GM12878 (cell line): ENCODE measurements at places on chromosomes 4 and X.
A peak's percentile ranks its signal among the peaks of the same experiment; 100 is the strongest.

DNA sequence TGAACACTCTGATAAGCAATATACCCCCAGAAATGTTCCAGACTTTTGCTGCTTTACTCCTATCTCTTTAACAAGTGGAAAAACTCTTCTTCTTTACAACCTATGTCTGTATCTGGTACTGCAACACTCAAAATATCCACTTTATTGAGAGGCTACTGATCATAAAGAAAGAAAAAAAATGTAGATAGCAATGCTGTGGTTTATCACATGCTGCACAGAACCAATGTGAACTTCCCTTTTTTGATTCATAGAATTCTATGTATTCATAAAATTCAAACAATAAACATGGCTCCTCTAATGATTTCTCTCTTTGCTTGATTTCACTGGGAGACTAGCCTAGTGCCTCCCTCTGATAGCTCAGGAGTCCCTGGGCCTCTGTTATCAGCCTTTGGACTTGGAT lies 223.5 kb downstream of the ZNF674 start:
- no peak for DNase-seq

DNA sequence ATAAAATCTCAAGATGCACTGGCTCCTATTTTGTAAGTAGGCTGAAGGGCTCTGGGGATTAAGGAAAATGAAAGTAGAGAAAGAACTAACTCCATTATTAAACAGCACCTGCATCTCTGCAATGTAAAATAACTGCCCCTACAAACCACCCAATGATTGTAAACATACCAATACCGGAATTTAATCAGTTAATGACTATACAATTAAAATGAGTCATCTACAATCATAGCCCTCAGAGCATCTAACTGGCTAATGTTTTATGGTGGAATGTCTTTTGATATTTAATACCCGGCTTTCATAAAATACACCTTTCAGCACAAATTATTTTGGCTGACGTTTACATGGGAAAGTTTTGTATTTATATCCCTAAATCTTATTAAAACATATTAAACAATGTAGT lies 142.3 kb downstream of the PAPSS1 start:
- DNase-seq, result no peak

GRCh38 chr4:150624055-150624454 lies 42.1 kb downstream of the MAB21L2 start:
- DNase-seq, result no peak

DNA sequence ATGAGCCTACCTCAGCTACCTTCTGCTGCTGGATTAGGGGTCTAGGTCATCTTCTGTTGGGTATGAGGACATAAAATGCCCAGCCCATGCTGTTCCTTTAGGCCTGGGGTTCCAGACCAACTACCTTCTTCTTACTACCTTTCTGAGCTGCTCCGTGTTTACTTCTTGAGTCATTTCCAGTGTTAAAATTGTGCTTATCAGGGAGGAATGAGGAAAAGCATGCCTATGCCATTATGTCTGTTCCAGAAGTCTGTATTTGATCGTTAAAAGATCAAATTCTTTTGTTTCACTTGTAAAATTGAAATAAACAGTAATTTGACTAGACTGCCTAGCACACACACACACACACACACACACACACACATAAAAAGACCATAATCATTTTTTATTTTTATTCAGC lies 1912.7 kb upstream of the TENM3 start:
- no peak for DNase-seq

- no peak for DNase-seq
Measured at GRCh38 chrX:12309744-12310076, 171.4 kb downstream of the FRMPD4 start.

GRCh38 chr4:80172203-80172602 lies 25.1 kb upstream of the PRDM8 start:
- no peak for DNase-seq

DNA sequence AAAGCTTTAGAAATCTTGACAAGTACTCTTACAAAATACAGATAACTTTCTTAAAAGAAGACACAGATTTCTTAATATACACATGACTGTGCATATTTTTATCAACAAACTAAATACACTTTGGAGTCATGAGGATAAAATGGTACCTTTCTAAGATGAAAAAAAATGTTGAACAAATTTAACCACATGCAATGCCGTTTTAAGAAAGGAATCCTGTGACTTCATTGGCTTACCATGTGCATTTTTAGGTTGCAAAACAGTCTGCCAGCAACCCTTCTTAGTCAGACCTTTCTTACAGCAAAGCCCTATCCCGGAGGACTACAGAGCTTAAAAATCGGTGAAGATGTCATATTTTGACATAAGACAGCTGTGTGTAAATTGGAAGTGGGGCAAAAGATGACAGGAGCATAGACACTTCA lies 51.7 kb downstream of the GASK1B start:
- no peak for DNase-seq

DNA sequence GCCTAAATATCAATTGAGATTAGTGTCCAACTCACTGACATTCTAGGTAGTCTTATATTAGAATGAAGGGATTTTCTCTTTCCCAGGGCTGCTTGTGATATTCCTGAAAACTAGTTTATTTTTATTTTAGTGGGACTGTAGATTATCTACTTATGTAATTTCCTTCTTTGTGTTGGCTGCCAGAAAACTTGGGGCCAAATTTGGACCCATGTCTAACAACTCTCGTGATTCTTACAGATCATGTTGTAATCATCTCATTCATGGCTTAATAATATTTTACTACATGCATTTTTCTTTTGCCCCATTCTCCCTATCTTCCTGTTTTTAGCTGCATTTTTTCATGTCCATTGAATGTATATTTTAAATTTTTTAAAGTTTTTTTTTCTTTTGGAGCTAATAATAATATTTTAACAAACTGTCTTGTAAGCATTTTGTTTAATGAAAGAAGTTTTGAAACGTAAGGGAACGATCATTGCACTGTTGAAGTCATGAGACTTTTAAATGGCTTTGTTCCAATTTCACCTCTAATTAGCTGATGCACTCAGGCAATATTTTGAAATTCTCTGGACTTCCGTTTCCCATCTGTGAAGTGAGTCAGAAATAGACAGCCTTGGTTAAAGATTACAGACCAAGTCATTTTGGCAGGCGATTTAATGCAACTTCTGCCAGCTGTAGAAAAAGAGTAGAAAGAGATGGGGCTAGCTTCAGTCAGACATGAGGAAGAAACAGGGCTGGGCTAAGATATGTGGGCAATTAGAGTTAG lies 14.3 kb upstream of the TDO2 start:
- DNase-seq, result peak; percentile 58

- DNase-seq, result no peak
Measured at GRCh38 chr4:174423257-174423944, 98.9 kb downstream of the HPGD start.

DNA sequence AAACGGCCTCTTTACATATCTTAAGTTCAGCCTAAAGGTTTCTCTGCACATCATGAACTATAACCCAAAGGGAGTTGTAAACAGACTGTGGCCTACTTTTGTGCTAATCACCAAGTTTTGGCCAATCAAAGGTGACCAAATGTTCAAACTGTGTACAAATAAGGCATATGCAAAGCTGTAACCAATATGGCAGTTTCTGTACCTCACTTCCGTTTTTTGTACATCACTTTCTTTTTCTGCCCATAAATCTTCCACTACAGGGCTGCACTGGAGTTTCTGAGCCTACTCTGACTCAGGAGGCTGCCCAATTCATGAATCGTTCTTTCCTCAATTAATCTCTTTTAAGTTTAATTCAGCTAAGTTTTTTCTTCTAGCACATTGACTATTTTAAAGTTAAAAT lies 318.7 kb downstream of the SLC7A11 start:
- DNase-seq, result no peak

GRCh38 chr4:26176598-26177149 lies 144.1 kb upstream of the RBPJ start:
- DNase-seq, result no peak

DNA sequence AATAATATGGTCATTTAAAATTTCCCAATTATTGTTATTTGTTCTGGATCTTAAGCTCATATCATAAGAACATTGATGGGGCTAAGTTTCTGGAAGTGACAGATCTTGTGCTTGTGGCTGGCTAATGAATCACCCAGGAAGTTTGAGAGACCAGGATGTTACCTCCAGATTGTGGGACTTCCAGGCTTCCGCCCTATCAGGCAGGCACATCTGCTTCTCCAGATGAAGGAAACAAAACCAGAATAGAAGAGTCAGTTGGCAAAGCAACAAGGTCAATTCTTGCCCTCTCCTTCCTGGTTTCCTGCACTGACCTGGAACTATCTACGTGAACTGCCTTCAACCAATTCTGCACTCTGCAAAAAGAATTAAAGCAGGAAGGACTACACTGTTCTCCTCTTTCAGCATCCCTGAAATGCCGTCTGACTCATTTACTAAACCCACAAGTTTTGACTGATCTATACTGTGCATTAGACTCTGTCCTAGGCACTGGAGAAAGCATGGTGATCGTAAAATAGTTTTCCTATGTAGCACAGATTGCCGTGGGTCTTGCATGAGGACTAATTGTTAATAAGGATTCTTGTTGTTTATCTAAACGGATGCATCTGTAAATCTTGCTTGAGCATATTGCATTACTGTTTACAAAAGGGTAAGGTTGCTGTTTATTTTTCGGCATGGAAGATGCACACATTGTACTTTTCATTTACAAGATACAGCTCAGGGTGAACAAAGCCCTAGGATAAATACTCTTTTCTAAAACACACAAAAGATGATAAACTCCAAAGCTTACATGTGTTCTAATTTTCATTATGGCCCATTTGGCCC lies 74.6 kb downstream of the AMELX start:
- no peak for DNase-seq

GRCh38 chrX:147637190-147637589 lies 274.5 kb upstream of the FMR1 start:
- DNase-seq, result no peak

DNA sequence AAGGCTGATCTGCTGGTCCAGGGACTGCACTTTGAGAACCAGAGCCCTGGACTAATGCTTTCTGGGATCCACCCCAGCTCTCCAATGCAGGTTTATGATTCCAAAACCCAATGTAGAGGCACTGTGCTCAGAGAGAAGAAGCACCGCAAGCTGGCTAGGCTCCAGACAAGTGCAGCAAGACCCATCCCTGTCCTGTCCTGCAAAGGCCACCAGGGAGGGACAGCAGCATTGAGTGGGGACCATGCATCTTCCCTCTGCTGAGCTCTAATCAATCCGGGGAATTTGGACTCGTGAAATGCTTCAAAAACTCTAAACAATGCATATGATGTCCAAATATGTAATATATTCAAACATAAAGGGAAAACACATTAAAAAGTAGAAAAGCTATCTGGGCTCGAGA lies 10.8 kb upstream of the NSG1 start:
- no peak for DNase-seq

DNA sequence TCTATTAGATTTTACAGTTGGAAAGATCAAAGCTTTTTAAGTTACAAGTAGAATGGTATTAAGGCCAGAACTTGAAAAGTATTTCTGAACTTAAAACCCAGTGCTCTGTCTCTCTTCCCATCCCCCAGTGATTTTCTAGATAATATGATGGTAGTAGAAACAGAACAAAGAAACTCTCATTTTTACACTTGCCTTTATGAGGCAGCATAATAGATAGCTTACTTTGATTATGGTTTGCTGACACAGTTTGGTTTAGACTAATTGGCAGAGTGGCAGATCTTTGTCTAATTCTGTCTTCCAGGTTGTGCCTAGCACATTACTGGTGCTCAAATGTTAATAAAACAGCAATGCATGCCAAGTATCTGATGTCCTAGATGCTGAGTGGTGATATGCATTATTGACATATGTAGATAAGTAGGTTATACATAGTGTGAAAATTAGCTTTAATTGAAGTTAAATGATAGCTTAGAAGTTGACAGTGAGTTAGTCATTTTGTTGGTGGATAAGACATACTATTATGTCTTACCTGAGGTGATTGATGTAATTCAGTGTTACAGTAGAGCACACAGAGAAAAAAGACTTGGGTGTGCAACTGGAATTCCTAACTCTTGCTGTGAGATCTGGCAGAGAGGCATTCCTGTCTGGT lies 4.3 kb upstream of the RAPGEF2 start:
- no peak for DNase-seq

DNA sequence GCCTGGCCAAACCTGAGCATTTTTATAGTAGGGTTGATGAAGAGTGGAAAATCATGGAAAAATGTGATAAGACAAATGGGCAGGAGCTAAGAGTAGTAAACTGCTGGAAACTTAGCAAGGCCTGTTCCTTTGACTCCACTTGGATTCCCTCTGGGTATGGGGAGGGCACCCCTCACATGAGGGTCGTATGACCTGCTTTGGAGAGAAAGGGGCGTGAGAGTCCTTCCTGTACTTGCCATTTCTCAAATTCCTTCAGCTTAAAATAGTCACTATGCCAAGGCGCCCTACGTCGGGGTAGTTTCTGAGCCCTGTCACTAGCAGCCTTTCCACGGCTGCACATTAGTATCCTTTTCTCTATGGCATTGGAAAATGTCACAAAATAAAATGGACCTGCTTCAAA lies 49.1 kb downstream of the GPRIN3 start:
- no peak for DNase-seq

GRCh38 chr4:16859031-16859430 lies 39.4 kb downstream of the LDB2 start:
- DNase-seq, result no peak

DNA sequence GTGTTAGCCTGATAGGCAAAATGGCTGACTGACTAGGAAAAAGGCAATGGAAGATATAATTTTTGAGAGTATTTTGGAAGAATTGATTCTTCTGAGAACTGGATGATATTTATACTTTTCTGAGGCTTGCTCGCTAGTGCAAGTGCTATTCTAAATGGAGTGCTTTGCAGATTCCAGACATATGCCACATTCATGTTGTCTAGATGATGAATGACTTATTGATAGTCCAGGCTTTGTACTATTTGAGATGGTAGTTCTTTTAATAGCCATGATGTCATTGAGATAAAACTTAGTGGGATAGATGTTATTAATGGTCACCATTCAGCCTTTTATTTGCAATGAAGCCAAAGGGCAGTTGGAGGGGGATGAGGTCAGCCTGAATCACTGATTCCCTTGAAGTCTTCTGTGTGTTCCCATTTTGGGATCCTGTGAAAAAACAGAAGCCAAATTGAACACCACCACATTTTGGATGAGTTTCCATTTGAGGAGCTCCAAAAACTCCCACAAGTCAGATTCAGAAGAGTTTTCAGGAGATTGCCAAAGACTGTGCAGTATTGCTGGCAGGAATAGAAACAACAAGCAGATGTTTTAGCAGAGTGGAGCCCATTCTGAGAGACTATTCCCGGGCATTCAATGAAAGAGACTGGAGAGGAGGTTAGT lies 184.1 kb downstream of the IL1RAPL2 start:
- DNase-seq, result no peak

DNA sequence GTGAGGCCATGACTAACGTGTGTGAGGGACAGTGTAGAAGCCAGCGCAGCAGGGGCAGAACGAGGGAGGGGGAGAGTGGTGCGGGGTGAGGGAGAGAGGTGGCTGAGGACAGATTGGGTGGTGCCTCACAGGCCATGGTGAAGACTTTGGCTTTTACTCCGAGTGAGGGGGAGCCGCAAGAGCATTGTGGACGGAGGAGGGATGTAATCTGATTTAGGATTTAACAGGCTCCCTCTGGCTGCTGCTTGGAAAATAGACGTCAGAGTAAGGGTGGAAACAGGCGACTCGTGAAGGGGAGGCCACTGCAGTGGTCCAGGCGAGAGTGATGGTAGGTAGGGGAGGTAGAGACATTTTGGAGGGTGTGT lies 13.0 kb downstream of the PPP1R3F start:
- no peak for DNase-seq

- no peak for DNase-seq
Measured at GRCh38 chrX:129000797-129001196, 522.5 kb downstream of the SMARCA1 start.

- DNase-seq, result no peak
Measured at GRCh38 chrX:21586001-21586400, 72.1 kb downstream of the KLHL34 start.
